ENCODE measurements at places on chromosomes 12 and 14. TPM values are rescaled to one million over a fixed set of nuclear protein-coding genes. Genes with fewer than 3 reads are reported as not detected.

DNA sequence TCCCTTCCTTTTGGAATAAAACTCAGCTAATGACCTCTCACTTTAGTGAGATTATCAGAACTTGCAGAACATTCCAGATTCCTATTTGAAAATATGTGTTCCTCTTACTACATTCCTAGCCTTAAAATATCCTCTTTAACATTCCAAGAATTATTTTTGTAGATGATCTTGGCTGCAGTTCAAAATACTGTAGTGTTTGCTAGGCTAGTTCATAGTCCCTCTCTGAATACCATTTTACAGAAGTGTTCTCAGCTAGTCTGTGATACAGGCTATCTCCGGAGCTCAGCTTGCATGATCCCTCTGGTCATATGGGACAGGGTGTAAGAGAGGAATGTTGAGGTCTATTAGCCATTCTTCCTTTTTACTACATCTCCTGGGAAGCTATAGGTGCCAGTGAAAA, 17.6 kb upstream of the GPR33 start:
- DNase-seq, result peak; percentile 8

DNA sequence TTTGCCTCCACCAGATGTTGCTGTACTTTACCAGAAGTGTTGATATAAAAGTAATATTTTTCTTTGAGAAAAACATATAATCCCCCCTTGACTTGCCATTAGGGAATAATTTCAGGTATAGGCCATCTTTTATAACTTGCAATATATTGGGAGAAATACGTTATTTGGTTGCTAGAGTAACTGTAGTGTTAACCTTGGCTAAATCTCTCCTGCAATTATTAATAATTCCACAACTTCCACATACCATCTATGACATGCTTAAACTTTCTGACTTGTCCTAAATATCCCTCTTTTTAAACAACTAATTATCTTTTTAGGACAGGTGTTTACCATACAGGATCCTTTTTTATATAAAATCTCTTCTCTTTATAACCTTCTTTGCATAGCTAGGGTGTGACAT, 1048.2 kb downstream of the SLC16A7 start:
- no peak for DNase-seq

DNA sequence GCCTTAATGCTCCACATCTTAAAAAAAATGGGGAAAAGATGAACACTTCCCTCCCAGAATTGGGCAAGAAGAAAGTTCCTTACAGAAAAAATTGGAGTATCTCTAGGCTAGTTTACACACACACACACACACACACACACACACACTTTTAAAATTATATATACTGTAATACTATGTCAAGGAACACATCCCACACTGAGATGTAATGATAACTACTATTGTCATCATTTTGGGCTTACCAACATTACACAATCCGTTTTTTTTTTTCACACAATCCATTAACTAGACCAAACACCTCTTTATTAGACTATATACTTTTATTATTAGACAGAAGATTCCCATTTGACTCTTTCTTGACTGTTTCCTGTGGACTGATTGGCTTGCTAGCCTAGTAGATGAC, 2.5 kb downstream of the LTBR start:
- no peak for DNase-seq

The KRT2 gene
- not detected for polyA plus RNA-seq

GRCh38 chr14:104151566-104152245, 13.3 kb downstream of the KIF26A start:
- no peak for DNase-seq

The ZDHHC22 gene
- polyA plus RNA-seq, result not detected

DNA sequence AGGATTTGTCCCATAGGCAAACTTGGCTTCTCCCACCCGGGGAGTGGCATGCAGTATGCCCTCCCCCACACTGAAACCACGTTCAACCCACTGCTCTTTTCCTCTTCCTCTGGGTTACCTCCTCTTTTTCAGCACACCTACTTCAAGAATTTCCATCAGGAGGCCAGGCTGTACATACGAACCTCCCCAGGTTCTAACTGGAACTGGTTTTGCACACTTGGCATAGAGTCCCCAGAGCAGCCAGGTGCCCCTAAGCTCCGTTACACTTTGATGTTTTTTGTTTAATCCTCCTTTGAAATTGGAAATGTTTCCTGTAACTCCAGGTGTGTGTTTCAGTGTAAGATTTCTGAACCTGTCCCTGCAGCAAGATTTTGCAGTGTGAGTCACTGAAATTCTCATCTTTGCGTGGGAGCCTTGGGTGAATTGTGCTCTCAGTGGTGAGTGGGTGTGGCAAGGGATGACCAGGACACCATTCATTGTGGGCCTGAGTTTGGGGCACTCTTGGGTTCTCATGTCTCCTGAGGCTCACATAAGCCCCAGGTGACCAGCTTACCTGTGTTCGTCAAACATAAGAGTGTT, 18.2 kb downstream of the CD9 start:
- DNase-seq, result no peak

GRCh38 chr14:51818748-51819380, 41.5 kb upstream of the GNG2 start:
- DNase-seq, result no peak

DNA sequence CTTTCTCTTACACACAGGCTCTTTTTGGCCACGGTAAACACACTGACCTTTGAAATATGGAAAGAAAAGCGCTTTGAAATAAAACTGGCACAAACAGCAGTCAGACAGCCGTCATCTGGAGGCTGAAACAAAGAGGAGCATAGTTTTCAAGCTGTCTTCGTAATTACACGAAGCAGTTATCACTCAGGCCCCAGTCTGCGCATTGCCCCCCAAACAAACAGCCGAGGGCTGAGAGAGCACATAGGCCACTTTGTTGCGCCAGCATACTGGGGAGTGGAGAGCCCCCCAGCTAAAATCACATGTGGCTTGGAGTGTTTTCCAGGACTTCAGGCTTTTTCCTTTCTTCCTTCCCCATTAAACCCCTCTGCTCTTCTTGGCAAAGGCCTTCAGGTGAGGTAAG, 142.9 kb upstream of the BTG1 start:
- no peak for DNase-seq

The SP1 gene
- 44.6 TPM for polyA plus RNA-seq
